ENCODE measurements at places on chromosomes 2 and 18.

GRCh38 chr2:197201874-197202273, 108.7 kb downstream of the ANKRD44 start:
- DNase-seq: no peak

GRCh38 chr18:23584019-23584983, 2.0 kb downstream of the NPC1 start:
- no peak for DNase-seq

GRCh38 chr18:37524498-37525261, 40.9 kb downstream of the CELF4 start:
- DNase-seq: no peak

DNA sequence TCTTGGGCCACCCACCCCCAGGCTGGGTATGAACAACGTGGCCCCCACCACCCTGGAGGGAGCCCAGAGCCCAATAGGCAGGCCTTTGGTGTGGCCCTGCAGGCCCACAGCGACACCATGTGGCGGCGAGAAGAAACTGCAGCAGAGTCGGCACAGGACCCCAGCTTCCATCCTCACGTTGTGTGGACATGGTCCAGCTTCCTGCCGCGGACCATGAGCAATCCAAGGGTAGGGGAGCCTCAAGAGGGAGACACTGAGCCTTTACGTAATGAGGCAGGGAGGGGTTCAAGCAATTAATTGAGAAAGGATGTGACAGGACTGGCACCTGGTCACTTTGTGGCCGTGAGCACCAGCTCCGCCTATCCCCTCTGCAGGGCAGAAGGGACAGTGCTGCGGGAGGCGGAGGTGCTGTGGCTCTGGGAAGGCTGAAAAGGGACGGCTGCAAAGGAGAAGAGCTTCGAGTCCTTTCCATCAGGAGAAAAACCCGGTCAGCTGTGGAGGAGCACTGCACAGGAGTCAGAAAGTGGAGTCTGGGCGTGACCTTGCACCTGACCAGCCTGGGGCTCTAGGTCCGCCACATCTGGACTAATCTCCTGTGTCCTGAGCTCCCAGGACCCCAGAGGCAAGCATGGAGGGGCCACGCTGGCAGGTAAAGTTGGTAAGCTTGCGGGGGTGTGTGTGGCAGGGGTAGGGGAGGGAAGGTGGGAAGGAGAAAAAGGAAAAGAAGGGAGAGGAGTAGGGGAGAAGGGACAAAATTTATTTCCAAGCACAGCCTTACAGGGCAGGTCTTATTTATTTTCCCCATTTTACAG, 44.9 kb downstream of the TMEM37 start:
- DNase-seq: no peak

- DNase-seq: no peak
Observed at GRCh38 chr2:46096260-46096659, 200.9 kb upstream of the EPAS1 start.

DNA sequence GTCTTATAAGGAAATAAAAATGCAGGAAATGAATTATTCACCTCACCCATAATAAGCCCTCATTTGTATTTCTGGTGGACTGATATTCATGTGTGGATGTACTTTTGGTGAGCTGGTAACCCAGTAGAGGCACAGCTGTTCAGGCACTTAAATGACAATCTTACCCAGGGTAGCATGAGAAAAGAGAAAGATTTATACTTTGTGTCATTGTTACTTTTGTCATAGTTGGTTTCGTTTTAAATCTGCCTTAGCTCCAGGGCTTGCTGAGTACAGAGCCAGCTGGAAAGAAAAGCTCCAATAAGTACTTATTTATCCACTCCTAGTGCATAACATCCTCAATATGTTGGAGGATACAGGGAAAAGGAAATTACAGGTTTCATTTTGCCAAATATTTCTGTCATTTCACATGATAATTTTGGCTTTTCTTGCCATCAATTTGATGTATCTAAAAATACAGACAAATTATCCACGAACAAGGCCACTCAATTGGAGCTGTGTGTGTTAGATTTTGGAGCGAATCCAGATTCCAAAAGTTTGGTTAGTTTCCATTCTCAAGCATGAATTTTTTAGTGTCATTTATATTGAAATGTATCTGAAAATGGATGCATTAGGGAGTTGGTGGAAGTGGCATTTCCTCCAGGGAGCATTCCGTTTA, 1276.1 kb upstream of the FAM98A start:
- no peak for DNase-seq

DNA sequence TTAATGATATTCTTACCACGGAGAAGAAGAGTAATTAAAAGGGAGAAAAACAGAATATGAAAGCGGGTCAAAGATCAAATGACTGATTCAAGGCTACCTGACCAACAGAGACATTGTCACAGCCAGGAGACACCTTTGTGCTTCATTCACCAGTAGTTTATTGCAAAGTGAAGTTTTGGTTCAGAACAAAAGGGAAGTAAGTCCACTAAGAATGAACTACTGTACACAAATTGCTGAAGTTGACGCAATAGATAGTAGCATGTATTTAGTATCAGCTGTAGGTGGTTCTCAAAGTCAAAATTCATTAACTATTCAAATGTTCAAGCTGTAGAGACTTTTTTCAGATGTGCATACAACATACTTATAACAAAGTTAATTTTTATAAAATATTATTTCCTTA, 64.7 kb upstream of the COX7A2L start:
- no peak for DNase-seq

DNA sequence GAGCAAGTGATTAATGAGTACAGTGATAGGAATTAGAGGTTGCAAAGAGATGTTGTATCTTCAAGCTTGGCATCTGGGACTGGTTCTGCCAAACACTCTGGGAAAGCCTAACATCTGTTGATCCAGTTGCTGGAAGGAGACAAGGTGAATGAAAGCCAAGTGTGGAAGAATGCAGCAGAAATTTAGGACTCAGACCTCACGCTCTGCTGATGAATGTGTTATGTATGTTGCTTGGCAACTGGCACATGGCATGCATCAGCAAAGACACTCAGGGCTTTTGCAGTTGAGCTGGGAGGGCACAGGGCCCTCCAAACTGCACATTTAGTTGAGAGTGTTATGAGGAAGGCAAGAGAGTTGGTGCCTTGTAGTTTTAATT, 105.5 kb downstream of the COLEC12 start:
- DNase-seq: no peak

DNA sequence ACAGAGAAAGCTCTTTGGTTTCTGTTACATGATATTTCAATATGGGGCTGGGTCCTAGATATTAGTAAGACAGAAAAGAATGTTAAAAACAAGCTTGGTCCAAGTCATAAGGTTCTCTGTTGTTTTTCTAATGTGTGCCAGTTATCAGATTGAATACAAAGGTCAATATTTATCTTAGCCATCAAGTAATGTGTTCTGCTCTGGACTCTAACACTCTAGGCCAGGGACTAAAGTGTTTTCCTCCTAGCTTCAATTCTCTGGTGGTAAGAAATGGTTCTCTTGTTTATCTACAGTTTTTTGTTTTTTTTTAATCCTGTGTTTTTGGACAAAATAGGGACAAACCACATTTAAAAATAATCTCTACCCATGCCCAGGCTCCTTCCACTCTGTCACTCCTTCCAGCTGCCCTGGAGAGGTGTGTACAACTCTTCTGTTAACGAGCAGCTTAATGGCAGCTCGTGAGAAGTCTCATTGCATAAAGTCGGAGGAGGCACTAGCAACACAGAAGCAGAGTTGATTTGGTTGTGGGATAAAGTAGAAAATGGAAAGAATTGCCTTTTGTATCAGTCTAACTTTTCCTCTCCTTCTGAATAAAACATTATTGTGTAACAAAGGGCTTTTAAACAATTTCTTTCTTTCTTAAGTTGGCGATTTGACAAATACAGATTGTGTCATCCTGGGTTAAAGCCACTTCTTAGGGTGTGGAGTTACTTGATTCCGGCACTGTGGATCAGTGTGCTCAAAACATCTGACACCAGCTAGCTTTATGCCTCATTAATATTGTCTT, 8.0 kb upstream of the SESTD1 start:
- no peak for DNase-seq

DNA sequence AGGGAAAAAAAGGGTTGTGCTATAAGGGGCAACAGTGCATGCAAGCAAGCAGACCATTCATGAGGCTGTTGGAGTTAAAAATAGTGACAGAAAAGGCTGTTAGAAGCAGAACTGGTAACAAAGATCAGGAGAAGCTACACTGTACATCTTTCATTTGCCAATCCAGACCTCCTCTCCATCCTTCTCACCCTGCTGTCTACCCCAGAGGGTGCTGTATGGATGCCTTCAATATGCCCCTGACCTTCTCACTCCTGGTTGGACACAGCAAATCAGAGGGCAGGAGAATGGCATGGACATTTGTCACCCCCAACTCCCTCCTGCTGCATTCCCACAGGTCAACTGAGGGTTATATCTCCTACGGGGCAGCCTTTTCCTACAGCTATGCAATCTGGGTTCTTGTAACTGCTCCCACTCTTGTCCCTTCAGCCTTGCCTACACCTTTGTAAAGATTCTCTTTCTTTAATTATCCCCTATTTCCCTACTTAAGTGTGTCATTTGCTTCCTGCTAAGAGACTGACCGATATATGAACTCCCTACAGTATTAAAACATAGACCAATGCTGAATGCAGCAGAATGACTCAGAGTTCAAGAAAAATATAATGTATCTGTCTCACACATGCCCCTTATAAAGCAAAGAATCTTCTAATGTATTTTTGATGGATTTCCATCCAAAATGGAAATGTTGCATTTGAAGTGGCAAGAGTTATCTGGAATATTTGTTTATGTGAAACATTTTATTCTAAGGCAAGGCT, 169.2 kb upstream of the NCKAP5 start:
- DNase-seq: no peak

- no peak for DNase-seq
Observed at GRCh38 chr2:96340493-96341414, 5.2 kb downstream of the NCAPH start.

GRCh38 chr2:240993446-240994170, 4.8 kb upstream of the SNED1 start:
- no peak for DNase-seq

GRCh38 chr2:31023541-31023940, 114.7 kb downstream of the GALNT14 start:
- no peak for DNase-seq

DNA sequence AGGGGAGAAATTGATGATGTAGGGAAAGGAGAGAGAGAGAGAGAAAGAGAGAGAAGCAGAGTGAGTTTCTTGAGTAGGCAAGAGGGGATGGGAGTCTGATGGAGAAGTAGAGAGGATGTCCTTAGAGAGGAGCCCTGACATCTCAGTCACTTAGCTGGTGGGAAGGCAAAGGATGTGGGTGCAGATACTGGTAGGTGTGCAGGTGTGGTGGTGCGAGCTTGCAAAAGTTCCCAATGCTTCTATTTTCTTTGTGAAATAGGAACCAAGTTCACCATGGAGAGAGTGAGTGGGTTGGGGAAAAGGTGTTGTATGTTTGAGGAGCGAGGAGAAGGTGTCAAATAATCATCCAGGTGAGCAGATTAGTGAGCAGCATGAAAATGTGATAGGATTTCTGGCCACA, 26.5 kb upstream of the POLE4 start:
- DNase-seq: no peak

Data from stimulated activated CD4-positive, alpha-beta T cell treated with anti-CD3 and anti-CD28 coated beads, TNF-alpha, amount 100 ng/mL, for 1 hour (primary cell).